T-helper 2 cell (primary cell): ENCODE measurements at places on chromosomes 11 and 22.

GRCh38 chr11:94550513-94550912 lies 6.8 kb downstream of the FUT4 start:
- no peak for DNase-seq

- no peak for DNase-seq
These were observed 48.7 kb downstream of the KCNQ1OT1 start for GRCh38 chr11:2651054-2651617.

DNA sequence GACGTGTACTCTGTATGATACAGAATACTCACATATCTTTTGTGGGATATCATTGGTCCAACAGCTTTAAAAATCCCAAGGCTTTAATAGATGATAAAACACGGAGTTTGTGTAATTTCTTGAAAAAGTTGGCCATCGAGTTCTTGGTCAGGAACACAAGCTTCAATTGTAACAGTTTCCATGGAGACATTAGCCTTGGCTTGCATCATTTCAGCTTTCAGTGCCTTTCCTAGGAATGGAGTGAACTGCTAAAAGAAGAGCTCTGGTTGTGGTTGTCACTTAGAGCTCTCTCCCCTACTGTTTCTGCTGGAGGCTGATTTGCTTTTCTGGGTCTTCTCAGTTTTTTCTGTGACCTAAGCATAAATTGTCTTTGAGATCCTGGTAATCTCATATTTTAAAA lies 14.2 kb downstream of the BMAL1 start:
- DNase-seq = no peak

DNA sequence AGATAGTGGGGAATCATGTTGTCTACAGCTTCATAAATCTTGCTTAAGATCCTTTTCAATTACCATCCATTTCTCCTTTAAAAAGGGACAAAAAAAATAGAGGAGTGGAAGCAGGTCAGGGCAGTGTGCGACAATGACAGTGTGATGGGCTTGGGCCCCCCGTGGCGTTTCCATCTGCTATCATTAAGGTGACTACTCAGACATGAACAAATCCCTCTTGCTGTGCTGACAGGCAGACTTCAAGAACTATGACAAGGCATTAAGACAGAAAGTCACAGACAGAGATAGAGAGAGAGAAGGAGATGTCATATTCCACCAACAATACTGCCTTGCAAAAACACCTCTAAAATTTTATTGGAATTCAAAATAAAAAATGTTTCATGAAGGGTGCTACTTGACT lies 263.2 kb downstream of the DCDC1 start:
- no peak for DNase-seq

GRCh38 chr11:33860926-33861325 lies 30.9 kb downstream of the LMO2 start:
- no peak for DNase-seq
